ENCODE measurements at places on chromosomes 3 and 15. TPM values are rescaled to one million over a fixed set of nuclear protein-coding genes. Genes with fewer than 3 reads are reported as not detected.

GRCh38 chr3:184455991-184456390 is 76.1 kb downstream of the CHRD start:
- DNase-seq, result no peak

Gene TUSC7
- total RNA-seq, result not detected

Gene MKRN3
- total RNA-seq, result 25.7 TPM

Gene KIF23
- total RNA-seq, result 4.7 TPM

Gene WWTR1
- 8.0 TPM for total RNA-seq

Gene ZPLD1
- not detected for total RNA-seq

DNA sequence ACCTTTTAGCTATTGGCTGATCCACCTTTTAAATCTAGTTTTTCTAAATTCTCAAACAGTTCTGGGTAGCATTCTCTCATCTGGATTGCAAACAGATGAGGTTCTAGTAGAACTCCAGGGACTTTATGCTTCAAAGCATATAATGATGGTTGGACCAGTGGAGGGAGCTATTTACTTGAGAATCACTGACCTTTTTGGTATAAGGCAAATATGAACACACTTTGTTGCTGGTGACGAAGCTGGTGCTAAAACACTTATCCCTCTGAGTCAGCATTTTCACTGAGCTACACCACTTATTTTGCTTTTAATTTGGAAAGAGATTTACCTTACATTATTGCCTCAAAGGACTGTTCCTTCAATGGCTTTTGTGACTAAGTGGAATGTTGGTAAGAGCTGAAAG is 58.6 kb upstream of the SLITRK3 start:
- no peak for DNase-seq

GRCh38 chr15:86165265-86166211 is 85.9 kb downstream of the AGBL1 start:
- no peak for DNase-seq

Gene LRRC2
- total RNA-seq, result 7.8 TPM

- no peak for DNase-seq
Measured at GRCh38 chr3:41148478-41148877, 50.8 kb upstream of the CTNNB1 start.

GRCh38 chr3:31613177-31613576 is 80.5 kb downstream of the STT3B start:
- DNase-seq, result no peak

DNA sequence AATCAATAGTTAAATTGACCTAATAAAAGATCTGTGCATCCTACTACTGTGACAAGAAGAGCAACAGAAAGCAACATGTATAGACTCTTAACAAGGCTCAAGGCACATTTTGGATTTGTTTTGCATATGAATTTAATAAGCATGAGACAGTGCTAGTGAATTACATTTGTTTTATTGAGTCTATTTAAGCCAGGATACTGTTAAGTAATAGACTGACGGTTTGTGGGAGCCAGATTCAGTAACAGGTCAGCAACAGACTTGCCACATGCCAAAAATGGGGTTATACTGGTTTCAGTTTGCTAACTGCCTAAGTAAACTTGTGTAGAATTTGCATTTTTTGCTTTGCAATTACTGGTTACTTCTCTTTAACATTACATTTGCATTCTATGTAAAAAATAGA is 54.0 kb downstream of the MBNL1 start:
- DNase-seq, result no peak

- no peak for DNase-seq
Measured at GRCh38 chr3:21067031-21067813, 683.8 kb downstream of the ZNF385D start.

Gene GOLGA8Q
- 0.62 TPM for total RNA-seq

- DNase-seq, result no peak
Measured at GRCh38 chr3:126476166-126477060, 722 bp upstream of the ZXDC start.

DNA sequence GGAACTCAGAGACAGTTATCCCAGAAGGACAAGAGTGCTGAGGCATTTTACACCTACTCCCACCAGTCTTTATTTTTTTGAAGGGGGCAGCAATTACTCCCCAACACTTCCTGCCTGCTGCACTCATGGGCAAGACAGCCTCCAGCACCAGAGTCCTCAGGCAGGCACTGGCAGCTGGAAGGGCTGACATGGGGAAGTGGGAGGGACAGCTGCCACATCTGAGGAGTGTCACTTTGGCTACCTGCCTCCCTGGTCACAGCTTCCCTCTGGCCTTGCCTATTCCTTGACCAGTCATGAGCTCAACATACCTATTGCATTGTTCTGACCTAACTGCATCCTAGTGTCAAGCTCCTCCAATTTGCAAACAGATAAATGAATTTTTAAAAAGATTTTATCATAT is 10.2 kb upstream of the LACTB start:
- no peak for DNase-seq

- no peak for DNase-seq
Measured at GRCh38 chr15:52495125-52495524, 33.6 kb downstream of the MYO5A start.

GRCh38 chr3:71101014-71101413 is 482.5 kb downstream of the FOXP1 start:
- no peak for DNase-seq

Gene SPTSSB
- 3.6 TPM for total RNA-seq

GRCh38 chr15:70690491-70691276 is 72.7 kb downstream of the UACA start:
- DNase-seq, result no peak

GRCh38 chr3:194879991-194880939 is 194.6 kb downstream of the FAM43A start:
- DNase-seq, result no peak

Gene CD96
- total RNA-seq, result not detected

GRCh38 chr15:68583321-68583720 is 4.5 kb downstream of the CORO2B start:
- DNase-seq, result no peak

Gene HHLA2
- not detected for total RNA-seq

DNA sequence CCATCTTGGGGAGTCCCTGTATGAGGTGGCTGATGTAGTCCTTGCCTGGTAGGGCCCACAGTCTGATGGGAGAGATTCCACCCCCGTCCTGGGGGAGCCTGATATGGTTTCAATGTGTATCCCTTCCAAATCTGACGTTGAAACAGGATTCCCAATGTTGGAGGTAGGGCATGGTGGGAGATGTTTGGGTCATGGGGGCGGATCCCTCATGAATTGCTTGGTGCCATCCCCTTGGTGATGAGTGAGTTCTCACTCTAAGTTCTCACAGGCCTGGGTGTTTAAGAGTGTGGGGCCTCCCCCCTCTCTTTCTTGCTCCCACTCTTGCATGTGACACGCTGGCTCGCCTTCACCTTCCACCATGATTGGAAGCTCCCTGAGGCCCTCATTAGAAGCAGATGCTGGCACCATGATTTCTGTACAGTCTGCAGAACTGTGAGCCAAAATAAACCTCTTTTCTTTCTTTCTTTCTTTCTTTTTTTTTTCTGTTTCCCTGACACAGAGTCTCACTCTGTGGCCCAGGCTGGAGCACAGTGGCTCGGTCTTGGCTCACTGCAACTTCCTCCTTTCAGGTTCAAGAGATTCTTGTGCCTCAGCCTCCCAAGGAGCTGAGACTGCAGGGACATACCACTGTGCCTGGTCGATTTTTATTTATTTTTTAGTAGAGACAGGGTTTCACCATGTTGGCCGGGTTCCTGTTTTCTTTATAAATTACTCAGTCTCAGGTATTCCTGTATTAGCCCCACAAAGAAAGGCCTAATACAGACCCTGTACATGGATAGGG is 28.6 kb downstream of the ITGA11 start:
- no peak for DNase-seq

DNA sequence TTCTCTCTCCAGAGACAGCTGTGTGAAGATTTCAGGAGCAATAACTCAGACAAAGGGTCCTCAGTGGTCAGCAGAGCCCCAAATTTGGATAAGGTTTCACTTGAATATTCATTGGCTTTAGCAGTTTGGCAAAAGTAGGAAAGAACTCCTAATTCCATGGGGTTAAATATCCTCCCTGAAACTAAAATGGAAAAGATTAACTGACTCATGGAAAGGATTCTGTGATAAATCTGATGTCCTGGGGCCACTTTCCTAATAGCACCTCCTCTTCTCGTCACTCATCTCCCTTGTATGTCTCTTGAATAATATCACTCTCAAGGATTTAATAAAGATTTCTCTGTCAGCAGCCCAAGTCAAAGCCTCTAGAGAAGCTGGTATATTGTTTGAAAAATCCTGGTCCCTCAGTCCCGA is 33.3 kb upstream of the TBC1D23 start:
- DNase-seq, result no peak

Gene EDC3
- total RNA-seq, result 12.9 TPM

DNA sequence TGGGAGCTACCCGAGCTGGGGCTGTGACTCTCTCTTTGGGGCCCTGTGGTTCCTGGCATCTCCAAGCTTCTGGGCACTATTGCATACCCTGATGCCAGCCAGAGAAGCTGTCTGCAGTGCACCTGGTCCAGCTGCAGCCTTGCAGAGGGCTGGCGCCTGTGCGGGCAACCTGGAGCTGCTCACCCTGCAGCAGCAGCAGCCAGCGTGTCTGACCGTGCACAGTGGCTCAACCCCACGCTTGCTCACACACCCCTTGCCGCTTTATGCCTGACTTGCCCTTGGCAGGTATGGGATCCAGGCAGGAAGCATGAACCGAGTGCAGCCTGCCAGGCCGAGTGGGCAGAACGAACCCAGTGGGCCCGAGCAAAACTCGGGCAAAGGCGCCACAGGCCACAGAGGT is 69.9 kb downstream of the GLB1 start:
- no peak for DNase-seq

DNA sequence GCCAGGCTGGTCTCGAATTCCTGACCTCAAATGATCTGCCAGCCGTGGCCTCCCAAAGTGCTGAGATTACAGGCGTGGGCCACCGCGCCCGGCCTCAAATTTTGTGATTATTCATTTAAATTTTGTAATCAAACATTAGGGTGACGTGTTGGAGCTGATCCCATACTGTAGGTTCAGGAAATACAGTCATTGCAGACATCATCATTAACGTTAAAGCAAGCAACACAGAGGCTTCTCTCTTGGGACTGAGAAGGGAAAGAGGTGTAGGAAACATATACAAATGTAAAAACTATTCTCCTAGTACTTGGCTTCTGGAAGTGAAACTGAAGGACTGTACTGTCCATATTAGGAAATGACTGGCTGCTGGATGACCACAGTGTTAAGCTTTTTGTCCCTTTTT is 11.1 kb upstream of the ARID3B start:
- DNase-seq, result no peak

Gene TEX9
- total RNA-seq, result 23.2 TPM

DNA sequence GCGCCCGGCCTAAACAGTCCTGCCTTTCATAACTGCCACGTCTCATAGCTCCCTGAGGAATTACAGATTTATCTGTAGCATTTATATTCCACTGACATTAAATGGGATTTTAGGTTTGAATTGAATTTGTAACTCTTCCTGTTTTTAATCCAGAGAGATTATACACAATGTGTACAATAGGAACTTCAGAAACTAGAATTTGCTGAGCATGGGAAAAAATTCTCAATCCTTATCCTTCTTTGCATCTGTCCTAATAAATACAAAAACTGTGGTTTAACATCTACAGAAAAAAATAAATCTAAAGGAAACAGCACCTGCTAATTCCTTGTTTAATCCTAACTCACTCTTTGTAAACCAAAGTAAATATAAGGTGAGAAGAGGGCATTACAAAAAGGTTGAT is 2.2 kb downstream of the NEK11 start:
- no peak for DNase-seq

DNA sequence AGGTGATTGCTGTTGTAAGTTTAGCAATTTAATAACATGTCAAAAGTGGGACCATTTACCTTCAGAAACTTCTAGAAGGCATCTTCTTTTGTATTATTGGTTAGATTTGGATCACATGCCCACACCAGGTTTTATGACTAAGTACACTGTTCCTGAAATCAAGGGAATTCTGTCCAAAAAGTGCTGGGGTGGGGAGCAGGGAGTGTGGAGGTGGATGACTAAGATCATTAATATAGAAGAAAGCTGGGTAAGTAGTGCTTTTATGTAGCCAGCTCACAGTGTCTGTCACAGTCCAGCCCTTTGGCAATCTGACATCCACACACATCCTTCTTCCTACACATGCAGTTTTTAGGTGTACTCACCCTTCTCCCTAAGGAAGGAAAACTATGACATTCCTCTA is 120.0 kb downstream of the TMCO5A start:
- no peak for DNase-seq

DNA sequence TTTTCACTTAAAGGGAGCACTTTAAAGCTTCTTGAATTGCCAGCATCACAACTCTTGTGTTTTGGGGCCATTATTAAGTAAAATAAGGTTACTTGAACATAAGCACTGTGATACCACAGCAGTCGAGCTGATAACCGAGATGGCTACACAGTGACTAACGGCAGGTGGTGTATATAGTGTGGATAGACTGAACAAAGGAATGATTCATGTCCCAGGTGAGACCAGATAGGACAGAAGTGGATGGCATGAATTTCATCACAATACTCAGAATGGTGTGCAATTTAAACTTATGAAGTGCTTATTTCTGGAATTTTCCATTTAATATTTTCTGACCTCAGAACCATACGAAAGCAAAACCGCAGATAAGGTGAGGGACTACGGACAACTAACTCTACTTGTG is 40.2 kb downstream of the PBRM1 start:
- DNase-seq, result no peak

Gene KCNMB3
- 3.1 TPM for total RNA-seq

Gene FOXB1
- not detected for total RNA-seq

GRCh38 chr15:51121118-51121517 is 26.4 kb upstream of the TNFAIP8L3 start:
- no peak for DNase-seq

Gene CHRNA5
- 4.8 TPM for total RNA-seq

Gene UNC13C
- 47.6 TPM for total RNA-seq
